ENCODE measurements at places on chromosomes 11 and 22.

- no peak for DNase-seq
Observed at GRCh38 chr11:111414267-111414931, 35.3 kb upstream of the POU2AF1 start.

GRCh38 chr22:48198489-48199459 lies 1436.3 kb downstream of the TBC1D22A start:
- DNase-seq, result no peak

DNA sequence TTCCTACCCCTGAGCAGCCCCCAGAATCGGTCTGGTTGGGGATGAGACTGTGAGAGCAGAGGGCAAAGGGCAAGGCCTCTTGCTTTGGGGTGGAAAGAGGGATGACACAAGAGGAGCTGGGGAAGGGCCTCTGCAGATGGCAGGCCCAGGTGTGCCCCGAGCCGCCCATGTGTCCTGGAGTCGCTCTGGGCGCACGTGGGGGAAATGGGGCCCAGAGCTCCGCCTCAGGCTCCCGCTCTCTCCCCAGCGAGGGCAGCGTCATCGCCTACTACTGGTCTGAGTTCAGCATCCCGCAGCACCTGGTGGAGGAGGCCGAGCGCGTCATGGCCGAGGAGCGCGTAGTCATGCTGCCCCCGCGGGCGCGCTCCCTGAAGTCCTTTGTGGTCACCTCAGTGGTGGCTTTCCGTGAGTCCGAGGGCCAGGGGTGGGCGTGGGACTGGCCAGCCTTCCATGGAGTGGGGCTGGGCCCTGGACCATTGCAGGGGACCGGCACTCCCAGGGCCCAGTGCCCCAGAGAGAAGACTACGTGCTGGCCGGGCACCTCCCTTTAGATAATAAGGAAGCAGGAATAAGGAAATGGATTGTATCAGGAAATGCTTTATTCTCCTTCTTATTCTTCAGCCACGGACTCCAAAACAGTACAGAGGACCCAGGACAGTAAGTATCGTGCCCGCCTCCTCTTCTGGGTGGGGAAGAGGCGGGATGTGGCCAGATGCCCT lies 30.1 kb downstream of the ST14 start:
- DNase-seq, result no peak

DNA sequence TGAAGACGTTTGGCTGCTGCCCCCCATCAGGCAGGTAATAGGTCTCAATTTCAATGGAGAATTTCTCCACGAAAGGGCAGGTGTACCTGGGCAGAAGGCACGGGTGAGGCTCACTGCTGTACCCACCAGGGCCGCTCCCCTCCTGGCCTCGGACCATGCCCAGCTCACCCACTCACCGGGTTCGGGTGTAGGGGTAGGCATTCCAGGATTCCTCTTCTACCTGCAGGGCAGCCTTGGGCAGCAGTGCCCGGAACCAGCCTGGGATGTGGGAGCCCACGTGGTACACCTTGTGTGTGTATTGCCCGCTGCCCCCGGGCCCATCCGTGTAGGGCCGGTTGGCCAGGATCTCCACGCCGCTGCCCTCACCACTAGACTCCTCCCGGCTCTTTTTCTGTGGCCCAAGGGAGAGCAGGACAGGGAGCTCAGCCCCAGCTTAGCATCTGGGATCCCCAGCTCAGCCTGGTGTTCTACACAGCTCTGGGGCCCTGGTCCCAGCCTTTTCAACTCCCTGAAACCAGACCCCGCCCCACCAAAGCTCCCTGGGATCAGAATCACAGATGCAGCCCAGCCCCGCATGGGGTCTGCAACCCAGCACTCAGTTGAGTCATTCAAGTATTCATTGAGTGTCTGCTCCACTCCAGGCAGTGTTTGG lies 2.7 kb downstream of the PITPNM1 start:
- DNase-seq, result no peak

GRCh38 chr22:24023204-24023789 lies 12.2 kb downstream of the CABIN1 start:
- no peak for DNase-seq

- DNase-seq, result no peak
Observed at GRCh38 chr22:29313576-29314466, 1.7 kb downstream of the RASL10A start.

- DNase-seq, result no peak
Observed at GRCh38 chr22:44358709-44359440, 46.1 kb upstream of the SHISAL1 start.

- no peak for DNase-seq
Observed at GRCh38 chr11:43396617-43397016, 37.9 kb downstream of the TTC17 start.

GRCh38 chr11:73950869-73951710 lies at the start of gene DNAJB13:
TSS of gene DNAJB13 (plus strand) at chr11:73951026. CDS start at chr11:73951070, 44 bp downstream.
- no peak for DNase-seq

DNA sequence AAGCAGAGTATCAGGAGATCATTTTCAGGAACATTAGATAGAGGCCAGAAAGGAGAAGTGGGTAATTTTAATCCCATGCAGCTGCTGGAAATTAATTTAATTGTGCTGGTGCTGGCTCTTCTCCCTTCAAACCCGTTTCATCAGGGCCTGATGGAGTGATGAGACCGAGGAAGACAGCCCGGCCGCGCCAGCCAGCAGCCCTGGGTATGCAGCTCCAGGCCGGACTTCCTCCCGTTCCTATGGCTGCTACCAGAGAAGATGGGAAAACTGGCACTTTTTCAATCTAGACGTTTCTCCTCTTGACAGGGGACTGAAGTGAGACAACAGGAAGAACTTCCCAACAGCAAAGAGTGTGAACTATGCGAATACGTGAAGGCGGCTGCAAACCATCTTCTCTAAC lies 24.6 kb upstream of the ZBTB16 start:
- DNase-seq, result no peak

DNA sequence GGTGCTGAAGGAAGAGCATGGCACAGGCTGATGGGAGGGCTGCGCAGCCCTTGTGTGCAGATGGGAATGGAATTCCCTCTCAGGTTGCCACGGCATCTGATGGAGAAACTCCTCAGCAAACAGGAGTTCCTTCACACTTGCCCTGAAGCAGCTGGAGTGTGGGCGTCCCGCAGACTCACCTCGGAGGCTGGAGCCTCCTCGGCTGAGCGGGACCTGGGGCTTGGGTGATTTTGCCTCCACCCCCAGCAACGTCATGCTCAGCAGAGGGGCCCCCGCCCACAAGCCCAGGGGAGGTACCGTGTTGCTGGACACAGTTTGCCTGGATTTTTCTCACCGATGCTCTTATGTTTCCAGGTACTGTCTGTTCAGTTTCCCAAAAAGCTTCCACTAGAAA lies 63.4 kb downstream of the MYO7A start:
- DNase-seq, result no peak

GRCh38 chr11:60950933-60951605 lies 907 bp downstream of the SLC15A3 start:
- no peak for DNase-seq

DNA sequence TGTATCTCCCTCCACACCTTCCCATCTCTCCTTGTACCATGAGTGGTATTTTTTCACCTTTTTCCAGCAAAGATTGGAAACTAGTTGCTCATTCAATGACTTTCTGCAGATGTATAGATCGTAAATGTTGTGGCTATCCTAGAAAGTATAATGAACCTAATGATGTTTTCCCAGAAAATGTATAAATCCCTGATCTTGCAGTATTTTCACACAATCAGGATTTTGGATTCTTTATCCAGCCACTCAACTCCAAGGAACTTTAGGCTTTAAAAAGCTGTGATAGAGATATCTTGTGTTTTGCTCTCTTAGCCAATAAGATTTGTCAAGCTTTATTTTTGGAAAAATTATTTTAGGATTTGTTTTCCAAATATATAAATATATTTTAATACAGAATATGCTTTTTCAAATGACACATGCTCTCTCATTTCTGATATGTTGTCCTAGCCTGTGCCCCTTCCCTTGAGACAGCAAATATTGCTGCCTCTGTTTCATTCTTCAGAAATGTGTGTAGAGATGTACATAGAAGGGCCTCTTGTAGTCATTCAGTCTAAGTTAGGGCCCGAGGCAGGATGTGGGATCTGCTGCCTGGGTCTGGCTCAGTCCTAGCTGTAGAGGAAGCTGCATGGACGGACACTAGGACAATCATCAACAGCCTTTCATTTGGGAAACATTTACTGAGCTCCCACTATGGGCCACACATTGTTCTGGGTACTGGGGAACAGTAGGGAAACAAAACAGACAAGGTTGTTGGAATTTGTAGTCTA lies 62.4 kb downstream of the NAV2 start:
- no peak for DNase-seq

DNA sequence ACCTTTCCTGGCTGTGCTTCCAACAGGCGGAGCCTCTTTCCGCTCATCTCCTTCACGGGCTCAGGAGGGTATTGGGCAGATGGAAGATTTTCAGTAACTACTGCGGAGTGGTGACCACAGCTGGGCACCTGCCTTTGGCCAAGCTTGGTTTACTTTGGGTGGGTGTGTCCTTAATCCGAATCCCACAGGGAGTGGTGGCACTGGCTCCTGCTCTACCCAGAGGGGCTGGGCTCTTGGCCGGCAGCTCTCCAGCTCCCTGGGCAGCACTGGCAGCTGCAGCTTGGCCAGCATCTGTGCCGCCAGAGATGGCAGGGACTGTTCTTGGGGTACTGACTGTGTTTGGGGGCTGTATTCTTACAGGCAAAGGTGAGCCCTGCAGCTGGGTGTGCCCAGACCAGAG lies 29.8 kb downstream of the BID start:
- DNase-seq, result no peak

DNA sequence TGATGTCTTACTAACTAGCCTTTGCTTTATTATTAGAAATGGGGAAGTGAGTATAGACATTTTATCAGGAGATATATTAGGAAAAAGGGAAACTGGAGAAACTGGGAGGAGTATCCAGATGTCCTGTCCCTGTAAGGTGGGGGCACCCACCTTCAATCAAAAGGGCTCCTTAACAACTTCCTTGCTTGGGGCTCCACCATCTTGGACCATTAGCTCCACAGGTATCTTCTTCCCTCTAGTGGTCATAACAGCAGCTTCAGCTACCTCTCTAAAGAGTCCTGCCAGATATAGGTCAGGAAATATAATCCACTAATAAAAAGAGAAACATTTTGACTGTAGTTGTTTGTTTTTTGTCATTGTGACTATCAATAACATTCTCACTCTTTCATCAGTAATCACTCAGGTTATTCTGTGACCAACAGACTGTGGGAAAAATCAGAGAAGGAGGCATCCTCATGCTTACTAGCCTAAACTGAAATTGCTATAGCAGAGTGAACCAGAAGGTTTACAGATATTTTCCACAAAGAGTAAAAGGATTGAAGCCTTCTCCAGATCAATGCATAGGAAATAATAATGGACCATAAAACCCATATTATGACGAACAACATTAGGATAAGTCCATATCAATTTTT lies 10.4 kb downstream of the OR51B4 start:
- no peak for DNase-seq

- no peak for DNase-seq
Observed at GRCh38 chr11:64658265-64658664, 64.7 kb downstream of the NRXN2 start.

DNA sequence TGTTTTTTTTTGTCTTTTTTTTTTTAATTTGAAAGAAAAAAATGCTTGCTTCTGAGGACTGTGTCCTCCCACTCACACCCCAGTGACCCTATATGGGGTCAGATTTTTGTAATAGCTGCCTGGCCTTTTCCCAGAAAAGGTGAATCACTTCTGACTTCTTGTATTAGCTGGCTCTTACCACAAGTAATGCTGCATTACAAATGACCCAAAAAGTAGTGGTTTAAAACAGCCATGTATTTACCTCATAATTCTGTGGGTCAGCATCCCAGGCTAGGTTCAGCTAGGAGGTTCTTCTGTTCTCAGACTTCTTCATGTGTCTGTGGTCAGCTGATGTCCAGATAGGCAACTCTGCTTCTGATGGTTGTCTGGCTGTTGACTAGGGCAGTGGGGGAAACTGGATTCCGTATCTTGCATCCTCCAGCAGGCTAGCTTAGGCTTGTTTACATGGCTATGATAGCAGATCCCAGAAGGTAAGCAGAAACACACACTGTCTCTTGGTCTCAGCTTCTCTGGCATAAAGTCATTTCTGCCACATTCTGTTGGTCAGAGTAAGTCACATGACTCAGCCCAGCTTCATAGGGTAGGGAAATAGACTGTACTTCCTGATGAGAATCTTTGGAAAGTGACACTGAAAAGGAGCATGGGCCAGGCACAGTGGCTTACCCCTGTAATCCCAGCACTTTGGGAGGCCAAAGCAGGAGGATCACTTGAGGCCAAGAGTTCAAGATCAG lies 19.5 kb downstream of the LHFPL7 start:
- DNase-seq, result no peak

GRCh38 chr22:43698403-43698802 lies 113.7 kb downstream of the EFCAB6 start:
- no peak for DNase-seq

DNA sequence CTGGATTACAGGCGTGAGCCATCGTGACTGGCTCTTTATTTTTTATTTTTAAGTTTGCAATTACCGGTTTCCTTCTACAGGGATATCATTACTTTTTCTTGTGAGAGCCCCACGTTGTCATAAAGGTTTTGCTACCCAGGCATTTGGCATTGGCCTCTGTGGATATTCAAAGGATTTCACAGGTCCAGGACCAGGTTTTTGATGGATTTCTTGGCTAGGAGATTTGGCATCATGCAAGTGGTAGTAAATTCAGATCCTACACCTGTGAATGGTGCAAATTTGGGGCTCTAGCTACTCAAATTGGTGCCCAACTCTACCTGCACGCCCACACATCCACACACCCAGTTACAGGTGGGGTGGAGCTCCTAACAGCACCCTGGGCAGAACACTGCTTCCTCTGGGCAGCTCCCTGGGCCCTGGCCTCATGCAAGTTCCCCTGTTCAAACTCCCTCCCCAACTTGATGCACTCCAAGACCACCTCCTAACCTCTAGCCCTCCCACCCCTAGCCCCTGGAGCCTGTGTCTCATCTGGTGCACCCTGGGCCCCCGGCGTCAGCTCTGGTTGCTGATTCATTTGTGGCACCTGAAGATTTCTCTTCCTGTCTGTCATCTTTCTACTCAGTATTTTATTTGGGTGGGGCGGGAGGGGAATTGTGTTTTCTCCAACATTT lies 9.3 kb upstream of the MRGPRD start:
- DNase-seq, result no peak

- DNase-seq, result no peak
Observed at GRCh38 chr11:47002390-47002789, 65.8 kb downstream of the CSTPP1 start.

GRCh38 chr11:69516526-69516925 lies 35.1 kb downstream of the LINC01488 start:
- DNase-seq, result no peak

- no peak for DNase-seq
Observed at GRCh38 chr22:39243439-39244135, 1.2 kb downstream of the PDGFB start.

DNA sequence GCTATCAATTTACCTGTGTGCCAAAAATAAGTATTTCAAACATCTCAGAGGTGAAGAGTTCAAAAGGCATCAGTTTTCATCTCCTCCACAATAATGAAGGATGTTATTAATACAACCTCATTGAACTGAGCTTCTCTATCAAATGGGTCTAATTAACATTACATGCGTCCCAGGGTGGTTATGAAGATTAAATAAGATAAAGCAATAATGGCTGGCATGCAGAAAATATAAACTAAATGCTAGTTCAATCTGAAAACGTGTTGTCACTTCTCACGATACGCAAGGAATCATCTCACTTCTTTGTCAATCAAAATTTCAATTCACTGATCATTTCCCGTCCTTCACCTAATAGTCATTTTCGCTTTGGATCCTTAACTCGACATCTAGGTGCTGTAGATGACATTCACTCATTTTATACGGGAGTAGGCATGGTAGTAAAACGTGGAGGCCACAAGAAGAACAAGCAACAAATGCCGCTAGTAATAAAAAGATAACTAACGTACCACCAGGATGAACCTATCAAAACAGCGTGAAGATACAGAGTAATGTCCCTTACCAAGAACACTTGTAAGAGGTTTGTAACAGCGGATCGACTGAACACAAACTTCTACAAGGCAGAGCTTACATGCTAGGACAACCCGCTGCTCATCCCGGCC lies 918 bp downstream of the CHORDC1 start:
- no peak for DNase-seq
